ENCODE measurements at places on chromosomes 2 and 18. TPM values are rescaled to one million over a fixed set of nuclear protein-coding genes. Genes with fewer than 3 reads are reported as not detected.

The CABYR gene
- total RNA-seq: 0.39 TPM

- no peak for DNase-seq
Measured at GRCh38 chr2:240946046-240946445, 39.9 kb downstream of the CROCC2 start.

GRCh38 chr2:145654156-145654555, 1134.2 kb upstream of the ZEB2 start:
- DNase-seq: no peak

- DNase-seq: peak; percentile 27
Measured at GRCh38 chr2:20452551-20452950, 5.7 kb downstream of the RHOB start.

DNA sequence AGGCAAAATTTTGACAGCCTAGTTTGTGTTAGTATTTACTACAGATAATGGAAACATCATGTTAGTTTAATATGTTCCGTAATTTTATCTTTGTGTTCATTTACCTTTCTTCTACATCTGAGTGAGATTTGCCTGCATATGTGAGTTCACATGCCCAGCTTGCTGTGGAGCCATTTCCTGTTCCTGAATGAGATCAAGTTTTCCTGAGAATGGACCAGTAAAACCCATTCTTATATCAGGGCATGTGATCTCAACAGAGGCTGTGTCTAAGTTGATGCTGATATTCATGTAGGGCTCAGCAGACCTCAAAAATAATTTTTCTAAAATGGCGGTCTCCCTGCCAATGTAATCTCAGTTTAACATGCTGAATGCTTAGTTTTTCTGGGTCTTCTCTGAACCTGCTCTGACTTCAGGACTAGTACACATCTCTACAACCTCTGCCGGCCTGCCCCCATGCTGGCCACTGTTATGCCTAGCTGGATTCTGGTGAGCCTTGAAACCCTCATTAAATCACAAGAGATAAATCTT, 1.0 kb downstream of the IL1A start:
- DNase-seq: no peak

DNA sequence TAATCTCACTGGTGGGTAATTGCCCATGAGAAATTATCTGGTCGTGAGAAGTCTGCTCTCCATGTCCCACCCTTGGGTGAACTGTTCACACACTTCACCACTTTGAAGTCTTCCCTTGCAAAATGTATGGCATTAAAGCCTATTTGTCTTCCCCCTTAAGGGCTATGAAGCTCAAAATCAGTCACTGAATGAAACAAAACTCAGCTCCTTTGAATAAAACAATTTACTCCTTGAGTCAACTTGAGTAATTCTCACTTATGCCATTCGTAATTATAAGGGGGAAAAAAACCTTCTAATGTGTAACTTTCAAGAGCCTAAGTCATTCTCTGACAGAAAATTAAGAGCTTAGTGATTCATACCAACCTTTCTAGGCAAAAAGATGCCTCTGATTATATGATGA, 48.8 kb upstream of the REL start:
- DNase-seq: no peak

GRCh38 chr2:67842375-67842959, 220.3 kb downstream of the C1D start:
- DNase-seq: no peak

- no peak for DNase-seq
Measured at GRCh38 chr2:70684846-70685622, 83.0 kb downstream of the ADD2 start.

The REG1A gene
- not detected for total RNA-seq

The ADGRF3 gene
- total RNA-seq: not detected

DNA sequence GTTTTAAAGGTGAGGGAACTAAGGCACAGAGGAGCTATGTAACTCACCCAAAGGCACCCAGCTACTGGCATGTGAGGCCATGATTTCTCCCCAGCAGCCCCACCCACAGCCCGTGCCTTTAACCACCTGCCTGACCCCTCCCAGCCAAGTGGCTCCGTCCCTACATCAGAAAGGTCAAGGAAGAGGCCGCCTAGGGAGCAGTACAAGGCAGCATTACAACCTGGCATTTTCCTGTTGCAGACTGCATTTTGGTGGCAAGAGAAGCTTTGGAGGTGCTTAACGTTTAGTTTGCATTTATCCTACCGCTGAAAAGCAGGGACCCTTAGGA, 17.5 kb downstream of the STEAP3 start:
- DNase-seq: no peak

- no peak for DNase-seq
Measured at GRCh38 chr2:113887009-113887792, 2.7 kb upstream of the ACTR3 start.

The IL36B gene
- total RNA-seq: not detected

DNA sequence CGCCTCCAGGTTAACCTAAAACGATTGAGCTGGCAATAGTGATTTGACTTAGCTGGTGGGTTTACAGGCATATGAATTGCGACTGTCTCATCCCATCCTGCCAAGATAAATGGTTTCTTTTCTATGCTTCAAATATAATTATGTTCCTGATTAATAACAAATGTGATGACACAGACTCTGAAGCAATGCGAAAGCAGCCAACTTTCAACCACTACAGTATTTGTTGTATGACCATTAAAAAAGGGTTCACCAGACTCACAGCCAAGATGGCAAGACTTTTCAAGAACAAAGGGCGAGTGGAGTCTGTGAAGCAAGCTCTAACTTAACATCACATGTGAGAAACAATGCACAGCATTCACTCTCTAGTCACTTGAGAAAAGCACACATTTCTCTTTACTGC, 186.6 kb downstream of the PID1 start:
- no peak for DNase-seq

The SCYGR4 gene
- not detected for total RNA-seq

The GAL3ST2 gene
- total RNA-seq: 0.23 TPM

DNA sequence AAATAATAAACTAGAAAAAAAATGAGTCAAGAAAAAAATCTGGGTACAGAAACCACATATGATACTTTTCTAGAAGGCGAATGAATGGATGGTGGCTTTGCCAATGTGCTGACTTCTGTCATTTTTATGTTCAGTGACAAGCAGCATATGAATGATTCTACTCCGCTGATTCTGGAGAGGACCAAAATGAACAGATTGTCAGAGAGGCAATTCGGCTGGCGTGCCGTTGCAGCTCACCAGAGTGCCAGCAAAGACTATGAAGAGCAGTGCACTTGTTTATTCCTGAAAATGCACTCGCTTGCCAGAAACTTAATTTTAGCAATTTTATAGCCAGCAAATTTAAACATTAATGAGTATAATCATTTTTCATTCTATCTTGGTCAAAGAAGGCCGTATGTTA, 105.9 kb upstream of the NYAP2 start:
- no peak for DNase-seq

- DNase-seq: no peak
Measured at GRCh38 chr18:51541230-51541629, 343.7 kb upstream of the MEX3C start.

GRCh38 chr2:136411946-136412345, 294.0 kb upstream of the CXCR4 start:
- no peak for DNase-seq

DNA sequence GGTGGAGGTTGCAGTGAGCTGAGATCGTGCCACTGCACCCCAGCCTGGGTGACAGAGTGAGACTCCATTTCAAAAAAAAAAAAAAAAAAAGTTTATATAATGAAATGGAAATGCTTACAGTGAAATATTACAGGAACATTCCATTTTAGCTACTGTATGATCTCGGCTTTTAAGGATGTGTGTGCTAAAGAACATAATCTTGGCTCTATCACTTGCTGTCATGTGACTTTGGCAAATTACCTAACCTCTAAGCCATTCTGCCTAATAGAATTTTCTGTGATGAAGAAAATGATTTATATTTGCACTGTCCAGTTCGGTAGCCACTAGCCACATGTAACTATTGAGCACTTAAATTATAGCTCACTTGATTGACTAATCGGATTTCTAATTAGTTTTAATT, 36.3 kb downstream of the SMAD4 start:
- DNase-seq: no peak

- DNase-seq: no peak
Measured at GRCh38 chr18:76658627-76659026, 163.6 kb upstream of the ZNF516 start.

All from right cardiac atrium (tissue), 5 donors.